Activated CD8-positive, alpha-beta memory T cell treated with anti-CD3 and anti-CD28 coated beads for 4 hours (primary cell): ENCODE measurements at places on chromosomes 12 and 14.

DNA sequence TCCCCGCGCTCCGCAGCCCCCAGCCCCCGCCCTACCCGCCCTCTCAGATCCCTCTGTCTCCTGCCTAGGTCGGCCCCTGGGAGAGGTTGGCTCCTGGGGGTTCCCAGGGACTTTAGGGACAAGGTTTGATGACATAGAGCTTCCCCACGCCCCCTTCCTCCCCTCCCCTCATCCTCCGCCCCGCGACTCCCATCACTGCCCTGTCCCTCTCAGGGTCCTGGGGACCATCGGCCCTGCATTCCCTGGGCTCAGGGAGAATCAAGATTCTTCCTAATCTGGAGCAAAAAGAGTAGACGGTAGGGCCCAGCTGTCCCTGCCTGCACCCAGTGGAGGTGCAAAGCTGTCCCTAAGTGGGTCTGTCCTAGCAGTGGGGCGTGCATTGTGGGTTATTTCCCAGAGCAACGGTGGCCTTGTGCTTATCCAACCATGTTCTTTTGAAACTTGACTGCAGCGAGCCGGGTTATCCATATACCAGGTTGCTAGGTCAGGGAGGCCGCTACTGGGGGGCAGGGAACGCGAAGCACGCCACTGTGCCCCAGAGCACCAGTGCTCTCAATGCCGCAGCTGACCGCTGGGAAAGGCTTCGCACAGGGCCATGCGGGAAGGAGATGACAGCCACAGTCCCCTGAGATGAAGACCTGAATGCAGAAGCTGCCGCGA lies 124.4 kb upstream of the PRMT8 start:
- DNase-seq = no peak

- no peak for DNase-seq
These were observed 25.0 kb upstream of the DHRS7 start for GRCh38 chr14:60189923-60190840.

GRCh38 chr14:67343601-67344230 lies 15.9 kb downstream of the ATP6V1D start:
- no peak for DNase-seq

DNA sequence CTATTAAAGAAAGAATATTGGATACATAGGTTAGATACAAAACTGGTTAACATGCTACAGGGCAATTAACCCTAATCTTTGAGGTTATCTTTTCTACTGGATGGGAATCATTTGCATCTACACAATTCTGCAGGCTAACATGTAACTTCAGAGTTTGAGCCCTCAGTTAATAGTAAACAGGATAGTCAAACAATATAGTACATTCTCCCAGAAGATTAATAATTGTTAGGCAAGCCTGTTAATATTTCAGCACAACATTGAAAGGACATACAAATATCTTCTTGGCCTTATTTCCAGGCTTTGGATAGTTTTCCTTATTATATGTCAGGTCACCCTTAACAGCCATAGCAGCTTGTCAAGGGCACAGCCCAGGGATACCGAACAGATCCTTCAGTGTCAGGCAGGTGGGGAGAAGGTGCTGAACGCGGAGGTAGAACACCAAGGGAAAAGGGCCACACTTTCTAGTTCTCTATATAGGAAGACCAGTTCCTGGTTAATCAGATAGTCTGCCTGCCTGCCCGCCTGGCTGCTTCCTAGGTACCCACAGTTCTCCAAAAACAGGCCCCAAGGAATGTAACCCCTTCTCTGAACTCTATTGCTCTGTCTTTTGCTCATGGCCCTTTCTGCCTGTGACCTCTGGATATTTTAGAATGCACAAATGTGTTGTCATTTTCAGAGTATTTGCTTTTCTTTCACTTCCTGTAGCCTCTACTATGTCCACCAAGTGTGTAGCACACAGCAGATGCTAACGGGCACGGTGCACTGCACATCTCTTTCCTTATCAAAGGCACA lies 256.0 kb downstream of the PCNX1 start:
- DNase-seq = no peak

GRCh38 chr14:55458800-55459515 lies 18.5 kb upstream of the TBPL2 start:
- no peak for DNase-seq

DNA sequence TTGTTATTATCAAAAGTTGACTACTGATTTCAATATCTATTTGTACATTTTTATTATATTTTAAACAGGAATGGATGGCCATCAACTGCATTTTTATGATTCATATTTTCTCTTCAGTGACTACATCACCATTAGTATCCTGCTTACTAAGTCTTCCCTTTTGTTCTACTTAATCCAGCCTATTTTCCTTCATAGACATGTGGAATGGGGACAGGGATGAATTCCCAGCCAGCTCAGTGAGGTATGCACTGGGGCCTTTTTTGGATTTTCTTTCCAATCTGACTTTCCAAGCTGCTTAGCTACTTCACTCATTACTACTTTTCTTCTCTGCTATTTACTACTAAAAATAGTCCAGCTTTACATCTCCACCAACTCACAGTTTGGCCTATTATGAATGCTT lies 38.4 kb downstream of the AKAP6 start:
- DNase-seq = no peak

DNA sequence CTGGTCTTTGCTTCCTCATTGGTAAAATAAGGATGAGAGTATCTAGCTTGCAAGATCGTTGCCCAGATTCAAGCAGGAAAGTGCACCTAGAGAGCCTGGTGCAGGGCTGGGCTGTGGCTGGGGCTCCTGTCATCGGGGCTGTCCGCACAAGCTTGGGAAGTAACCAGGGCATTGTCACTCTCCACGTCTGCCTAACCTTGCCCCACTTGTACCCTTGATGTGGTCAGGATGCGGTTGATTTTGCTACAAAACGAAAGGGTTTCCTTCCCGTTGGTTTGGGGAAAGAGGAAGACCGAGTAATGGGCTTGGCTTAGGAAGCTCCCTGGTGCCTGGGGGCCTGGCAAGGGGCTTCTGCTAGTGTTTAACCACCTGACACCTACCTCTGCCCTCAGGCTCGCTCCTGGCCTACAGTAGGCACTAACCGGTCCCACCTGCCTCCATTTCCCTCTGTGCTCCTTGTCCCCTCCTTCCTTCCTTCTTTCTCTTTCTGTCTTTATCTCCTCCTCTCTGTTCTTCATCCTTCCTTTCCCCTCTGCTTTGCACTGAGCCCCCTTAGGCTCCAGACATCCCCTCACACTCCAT lies 21.8 kb downstream of the MVK start:
- no peak for DNase-seq

DNA sequence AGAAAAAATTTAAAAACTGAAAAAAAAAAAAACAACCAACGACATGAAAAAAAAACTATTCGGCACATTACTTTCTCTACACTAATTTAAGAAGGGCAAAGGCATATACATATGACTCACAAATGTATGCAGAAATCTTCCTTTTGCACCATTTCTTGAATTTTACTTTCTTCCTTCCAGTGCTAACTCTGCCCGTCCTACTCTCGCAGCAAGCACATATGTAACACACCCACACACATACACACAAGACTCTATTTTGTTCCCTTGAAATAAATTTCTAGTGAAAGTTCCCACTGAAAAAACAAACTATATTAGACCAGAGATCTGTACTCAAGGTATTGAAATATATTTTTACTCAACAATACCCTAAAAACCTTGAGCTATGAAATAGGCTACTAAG lies 14.6 kb downstream of the BTG1 start:
- no peak for DNase-seq

- DNase-seq = no peak
These were observed 810 bp downstream of the MARCHF9 start for GRCh38 chr12:57755454-57756372.

DNA sequence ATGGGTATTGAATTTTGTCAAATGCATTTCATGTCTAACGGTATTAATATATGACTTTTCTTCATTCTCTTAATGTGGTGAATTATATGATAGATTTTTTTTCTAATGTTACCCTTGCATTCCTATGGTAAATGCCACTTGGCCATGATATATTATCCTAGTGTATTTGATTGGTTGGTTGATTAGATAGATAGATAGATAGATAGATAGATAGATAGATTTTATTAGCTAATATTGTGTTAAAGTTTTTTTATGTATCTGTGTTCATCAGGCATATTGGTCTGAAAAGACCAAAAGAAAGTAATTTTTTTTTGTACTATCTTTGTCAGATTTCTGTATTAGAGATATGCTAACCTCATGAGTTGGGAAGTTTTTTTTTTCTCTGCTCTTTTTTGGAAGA lies 124.6 kb downstream of the TGFB3 start:
- DNase-seq = no peak

- DNase-seq = no peak
These were observed 100.7 kb upstream of the FKBP4 start for GRCh38 chr12:2693980-2694610.

DNA sequence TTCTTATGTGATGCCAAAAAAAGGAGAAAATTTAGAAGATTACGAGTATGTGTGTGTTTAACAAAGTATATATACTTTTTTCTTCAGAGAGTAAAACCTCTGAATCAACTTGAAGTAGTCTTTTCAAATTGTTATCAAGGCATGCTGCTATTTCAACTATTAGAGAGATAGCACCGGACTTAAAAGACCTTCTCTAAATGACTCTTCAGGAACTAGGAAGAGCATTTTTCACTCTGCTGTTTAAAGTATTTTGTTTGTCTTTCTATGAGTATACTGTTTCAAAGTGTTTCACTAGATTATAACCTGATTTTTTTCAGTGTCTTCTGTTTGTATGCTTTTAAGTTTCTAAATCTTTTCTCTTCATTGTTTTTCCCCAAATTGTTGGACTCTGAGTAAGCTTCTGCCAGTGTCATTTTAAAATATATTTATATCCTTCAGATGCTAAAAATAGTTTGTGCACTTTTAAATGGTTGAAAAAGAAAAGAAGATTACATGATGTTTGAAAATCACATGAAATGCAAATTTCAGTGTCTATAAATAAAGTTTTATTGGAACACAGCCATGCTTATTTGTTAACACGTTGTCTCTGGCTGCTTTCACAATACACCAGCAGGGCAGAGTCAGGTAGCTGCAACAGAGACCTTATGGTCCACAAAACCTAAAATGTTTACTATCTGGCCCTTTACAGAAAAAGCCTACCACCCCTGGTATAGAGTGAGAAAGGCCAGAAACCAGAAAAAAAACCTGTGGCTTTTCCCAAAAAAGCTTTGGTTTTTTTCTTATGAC lies 21.3 kb downstream of the CRADD start:
- DNase-seq = no peak

- no peak for DNase-seq
These were observed 83.5 kb downstream of the SLC25A47 start for GRCh38 chr14:100406505-100407131.

DNA sequence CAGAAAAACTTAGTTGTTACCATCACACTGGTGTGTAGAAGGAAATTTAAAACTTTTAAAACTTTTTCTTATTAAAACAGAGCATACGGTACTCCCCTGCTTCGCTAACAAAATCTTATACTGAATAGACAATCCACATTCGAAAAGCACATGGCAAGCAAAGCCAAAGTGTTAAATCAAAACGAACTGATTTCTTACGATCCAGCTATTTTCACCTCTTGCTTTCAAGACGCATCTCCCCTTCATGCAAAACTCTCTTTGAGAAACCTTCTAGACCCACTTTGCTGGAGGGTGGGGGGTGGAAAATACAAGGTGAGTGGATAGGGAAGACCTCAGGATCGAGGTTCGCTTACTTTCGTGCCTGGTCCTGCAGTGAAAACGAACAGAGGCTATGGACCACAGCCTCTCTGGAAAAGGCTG lies 328 bp downstream of the INTS13 start:
- no peak for DNase-seq

DNA sequence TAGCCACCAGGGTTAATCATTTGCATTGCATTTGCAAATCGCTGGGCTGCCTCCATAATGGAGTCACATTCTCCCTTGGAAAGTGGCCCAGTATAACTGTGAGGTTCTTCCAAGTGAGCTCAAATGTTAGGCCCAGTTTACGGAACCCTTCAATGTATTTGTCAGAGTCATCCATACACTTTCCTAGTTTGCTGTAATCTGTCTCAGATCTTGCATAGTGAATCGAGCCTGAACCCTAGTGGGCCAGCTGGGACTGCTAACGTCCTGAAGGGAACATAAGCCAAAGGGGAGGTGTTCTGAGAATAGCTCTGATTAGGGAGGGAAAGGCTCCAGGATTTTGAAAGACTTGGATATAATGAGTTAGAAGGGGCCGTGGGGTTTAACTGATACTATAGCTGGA lies 406.3 kb downstream of the SLC6A15 start:
- no peak for DNase-seq

DNA sequence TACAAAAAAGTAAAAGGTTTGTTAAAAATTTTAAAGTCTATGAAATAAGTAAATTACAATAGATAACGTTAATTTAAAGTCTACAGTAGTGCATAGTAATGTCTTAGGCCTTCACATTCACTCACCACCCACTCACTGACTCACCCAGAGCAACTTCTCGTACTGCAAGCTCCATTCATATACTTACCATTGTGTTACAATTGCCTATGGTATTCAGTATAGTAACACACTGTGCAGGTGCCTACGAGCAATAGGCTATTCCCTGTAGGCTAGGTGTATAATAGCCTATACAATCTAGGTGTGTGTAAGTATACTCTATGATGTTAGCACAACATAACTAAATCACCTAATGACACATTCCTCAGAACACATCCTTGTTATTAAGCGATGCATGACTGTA lies 435.3 kb upstream of the TMTC1 start:
- no peak for DNase-seq

GRCh38 chr14:34614638-34615037 lies 15.3 kb downstream of the SNX6 start:
- DNase-seq = no peak

DNA sequence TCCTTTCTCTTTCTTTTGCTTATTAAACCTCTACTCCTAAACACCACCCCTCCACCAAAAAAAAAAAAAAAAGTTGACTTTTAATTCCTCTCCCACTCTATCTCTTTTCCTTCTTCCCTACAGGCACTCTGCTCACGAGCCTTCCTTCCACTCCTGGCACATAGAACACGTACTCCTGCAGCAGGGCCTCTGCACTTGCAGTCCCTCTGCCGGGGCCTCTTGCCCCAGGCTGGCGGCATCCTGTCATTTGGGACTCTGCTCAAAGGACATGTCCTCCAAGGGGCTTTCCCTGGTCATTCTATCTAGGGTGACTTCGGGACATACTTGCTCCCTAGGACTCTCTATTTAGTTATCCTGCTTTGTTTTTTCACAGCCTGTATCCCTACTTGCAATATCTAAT lies 7.7 kb downstream of the FOS start:
- no peak for DNase-seq

DNA sequence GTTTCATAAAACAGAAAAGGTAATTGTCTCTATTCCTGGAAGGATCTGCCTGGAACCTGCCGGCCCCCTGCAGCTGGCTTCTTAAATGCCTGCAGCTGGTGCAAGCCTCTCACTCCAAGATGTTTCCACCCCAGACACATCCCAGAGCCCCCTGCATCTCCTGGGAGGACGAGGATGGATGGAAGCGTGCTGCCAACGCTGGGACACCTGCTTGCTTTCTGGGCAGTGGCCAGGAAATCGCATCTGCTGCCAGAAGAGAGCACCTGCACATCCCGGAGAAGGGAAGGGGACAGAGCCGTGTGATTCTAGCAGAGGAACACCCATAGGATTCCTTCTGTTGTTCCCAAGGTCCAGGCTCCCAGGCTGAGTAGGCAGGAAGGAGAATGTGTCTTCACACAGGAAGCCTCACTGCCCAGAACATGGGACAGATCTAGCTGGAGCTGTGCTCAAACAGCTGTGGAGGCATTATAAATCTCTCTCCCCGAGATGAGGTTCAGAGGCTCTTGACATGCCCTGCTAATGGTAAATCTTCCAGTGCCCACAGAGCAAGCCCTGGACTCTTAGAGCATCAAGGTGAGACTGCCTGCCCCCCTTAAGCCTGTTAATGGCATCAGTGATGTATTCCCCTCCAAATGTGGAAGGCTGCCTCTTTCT lies 138.8 kb upstream of the MAP1LC3B2 start:
- no peak for DNase-seq
